LHCN-M2 (cell line): ENCODE measurements at places on chromosomes 6 and 20. TPM values are rescaled to one million over a fixed set of nuclear protein-coding genes. Genes with fewer than 3 reads are reported as not detected.
A peak's percentile ranks its signal among the peaks of the same experiment; 100 is the strongest.

The TRIM10 gene
- not detected in 2 replicates for total RNA-seq

The PGBD1 gene
- 11.9 and 12.0 TPM in 2 replicates for total RNA-seq

The UBE2C gene
- total RNA-seq: 235 and 279 TPM in 2 replicates

The EEF1A2 gene
- 0.32 and 0.46 TPM in 2 replicates for total RNA-seq

The GNL1 gene
- total RNA-seq: 51.1 TPM in 2 replicates

The KHDC1L gene
- not detected in 2 replicates for total RNA-seq

The FOXA2 gene
- not detected in 2 replicates for total RNA-seq

GRCh38 chr6:168532070-168532469 lies 91.1 kb downstream of the SMOC2 start:
- DNase-seq: no peak

DNA sequence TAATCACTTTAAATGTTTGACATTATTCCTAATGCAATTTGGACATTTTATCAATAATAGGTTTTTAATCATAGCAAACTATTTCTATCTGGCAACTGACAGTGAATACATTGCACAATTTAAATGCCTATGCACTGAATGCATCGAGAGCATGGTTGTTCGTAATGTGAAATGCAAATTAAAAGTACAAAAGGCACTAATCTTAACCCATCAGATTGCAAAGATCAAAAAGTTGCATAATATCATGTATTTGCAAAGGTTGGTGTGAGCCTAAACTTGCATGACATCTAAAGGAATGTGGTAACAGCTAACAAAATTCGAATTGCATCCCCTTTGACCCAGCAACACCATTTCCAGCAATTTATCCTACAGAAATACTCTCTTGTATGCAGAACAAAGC lies 469.9 kb upstream of the IRAK1BP1 start:
- no peak for DNase-seq

DNA sequence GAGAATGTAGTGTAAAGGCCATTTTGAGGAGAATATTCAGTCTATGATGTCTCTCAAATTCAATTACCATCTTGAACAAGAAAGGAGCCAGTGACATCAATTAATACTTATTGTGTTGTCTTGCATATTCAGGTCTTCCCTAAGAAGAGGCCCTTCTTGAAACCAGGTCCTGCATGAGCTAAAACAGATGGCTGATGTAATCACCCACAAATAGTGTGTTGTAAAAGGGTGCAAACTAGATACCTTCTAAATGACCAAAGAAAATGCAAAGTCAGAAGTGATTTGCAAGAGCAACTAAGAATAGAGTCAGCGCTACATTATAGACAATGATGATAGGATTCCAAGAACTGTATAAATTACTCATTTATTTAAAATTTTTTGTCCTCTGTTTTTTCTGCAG lies 97.0 kb downstream of the BTBD3 start:
- DNase-seq: no peak

- DNase-seq: no peak
Measured at GRCh38 chr6:134902936-134903335, 47.0 kb downstream of the ALDH8A1 start.

DNA sequence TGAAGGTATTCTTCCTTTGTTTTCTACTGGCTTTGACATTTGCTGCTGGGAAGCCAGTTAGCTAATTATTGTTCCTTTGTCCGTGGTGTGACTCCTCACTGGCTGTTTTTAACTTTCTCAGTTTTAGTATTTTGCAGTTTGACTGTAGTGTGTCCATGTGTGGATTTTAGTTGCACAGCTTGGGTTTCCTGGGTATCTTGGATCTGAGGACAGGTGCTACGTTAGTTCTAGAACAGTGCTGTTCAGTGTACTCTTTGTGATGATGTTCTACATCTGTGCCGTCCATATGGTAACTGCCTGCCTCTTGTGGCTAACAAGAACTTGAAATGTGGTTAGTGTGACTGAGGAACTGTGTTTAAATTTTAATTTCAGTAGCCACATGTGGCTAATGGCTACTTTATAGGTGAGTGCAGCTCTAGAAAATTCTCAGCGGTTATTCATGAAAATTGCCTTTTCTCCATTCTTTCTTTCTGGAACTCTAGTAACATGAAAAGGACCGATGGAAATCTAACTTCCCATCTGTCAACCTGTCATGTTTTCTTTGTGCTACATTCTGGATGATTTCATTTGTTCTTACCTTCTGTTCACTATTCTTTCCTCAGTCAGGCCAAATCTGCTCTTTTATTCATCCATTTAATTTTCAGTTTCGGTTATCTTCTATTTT lies 7.4 kb downstream of the SNX9 start:
- peak; percentile 41 for DNase-seq

DNA sequence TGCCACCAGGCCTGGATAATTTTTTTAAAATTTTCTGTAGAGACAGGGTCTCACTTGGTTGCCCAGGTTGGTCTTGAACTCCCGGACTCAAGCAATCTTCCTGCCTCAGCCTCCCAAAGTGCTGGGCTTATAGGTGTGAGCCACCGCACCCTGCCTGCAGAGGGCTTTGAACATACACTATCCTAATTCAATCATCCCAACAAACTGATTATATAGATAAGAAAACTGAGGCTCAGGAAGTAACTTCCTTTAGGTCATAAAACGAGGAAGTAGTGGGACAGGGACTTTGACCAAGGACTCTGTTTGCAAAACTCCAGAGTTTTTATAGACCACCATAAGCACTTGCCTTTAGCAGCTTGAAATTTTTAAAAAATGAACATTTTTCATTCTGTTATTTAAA lies 5.0 kb upstream of the BANF2 start:
- no peak for DNase-seq

GRCh38 chr6:70667256-70667710 lies 400 bp upstream of the SMAP1 start:
- no peak for DNase-seq

- DNase-seq: no peak
Measured at GRCh38 chr20:48234951-48235350, 449.7 kb upstream of the SULF2 start.

DNA sequence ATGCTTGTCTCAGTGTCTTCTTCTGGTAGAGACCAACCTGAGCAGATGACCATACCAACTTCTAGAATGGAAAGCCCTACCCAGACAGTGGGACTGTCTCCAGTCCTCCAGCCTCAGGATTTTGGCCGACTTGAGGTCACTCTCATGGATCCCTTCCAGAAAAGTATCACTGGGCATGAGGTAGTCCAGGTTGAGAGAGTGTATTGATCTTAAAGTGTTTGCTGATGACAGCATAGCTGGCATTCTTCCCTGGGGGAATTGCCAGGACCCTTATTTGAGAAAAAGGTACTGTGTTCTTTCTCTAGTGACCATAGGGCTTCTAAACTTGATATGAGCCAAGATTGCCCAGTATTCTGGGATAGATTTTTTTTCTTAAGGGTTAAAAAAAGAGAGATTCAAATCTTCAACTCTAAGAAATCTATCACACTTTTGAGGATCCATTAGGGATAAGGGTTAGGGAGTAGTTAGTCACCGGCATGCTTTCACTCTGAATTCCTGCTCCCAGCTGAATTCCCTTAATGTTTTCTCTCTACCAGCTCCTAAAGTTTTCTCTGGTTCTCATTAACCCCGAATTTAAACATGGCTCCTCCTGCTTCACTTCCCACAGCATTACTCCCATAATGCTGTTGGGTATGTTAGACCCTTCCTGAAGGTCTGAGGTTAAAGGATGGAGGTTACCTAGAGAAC lies 73.6 kb upstream of the FLRT3 start:
- no peak for DNase-seq

GRCh38 chr20:46552460-46553420 lies 2.3 kb upstream of the OCSTAMP start:
- no peak for DNase-seq

DNA sequence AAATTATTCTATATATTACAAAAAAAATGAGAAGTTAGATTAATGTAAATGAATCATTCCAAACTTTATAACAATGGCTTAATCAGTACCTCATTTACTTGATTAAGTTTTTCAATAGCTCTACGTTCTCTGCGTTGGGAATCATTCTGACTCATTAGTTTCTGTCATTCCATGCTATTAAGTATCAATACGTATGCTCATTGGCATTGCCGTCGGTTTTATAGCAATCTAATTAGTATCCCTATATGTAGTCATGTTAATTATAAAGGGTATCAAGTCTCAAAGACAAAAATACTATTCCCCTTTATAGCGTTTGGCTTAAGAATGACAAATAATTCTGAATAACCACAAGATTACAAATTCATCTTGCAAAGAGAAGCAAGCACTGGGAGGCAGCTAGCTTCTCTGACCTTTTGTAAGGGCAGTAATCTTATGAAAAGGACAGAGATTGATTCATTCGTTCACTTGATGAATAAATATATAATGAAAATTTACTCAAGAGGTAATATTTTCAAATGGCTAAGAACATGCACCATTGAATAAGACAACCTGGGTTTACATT lies 41.8 kb downstream of the OLIG3 start:
- DNase-seq: no peak

DNA sequence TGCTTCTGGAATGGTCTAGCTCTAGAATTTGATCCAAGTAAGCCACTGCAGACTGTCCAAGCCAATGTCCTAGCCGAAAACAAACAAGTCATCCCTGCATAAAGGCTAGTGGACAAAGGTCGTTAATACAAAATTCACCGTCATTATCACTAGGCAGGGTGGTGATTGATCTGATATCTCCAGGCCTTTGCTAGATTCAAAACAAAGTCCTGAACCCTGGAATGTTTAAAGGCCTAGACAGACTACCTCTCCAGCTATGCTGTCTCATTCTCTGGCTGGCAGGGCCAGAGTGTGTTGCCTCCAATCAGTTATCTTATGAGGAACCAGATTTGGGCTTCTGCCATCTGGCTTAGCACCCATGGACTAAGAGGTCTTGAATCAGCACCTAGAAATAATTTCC lies 38.3 kb downstream of the MAP7 start:
- DNase-seq: no peak

GRCh38 chr20:10074513-10074912 lies 39.7 kb downstream of the ANKEF1 start:
- DNase-seq: peak; percentile 89
